ENCODE measurements at places on chromosomes 2 and 18.

GRCh38 chr2:99801327-99801901, 311.6 kb upstream of the REV1 start:
- no peak for DNase-seq

DNA sequence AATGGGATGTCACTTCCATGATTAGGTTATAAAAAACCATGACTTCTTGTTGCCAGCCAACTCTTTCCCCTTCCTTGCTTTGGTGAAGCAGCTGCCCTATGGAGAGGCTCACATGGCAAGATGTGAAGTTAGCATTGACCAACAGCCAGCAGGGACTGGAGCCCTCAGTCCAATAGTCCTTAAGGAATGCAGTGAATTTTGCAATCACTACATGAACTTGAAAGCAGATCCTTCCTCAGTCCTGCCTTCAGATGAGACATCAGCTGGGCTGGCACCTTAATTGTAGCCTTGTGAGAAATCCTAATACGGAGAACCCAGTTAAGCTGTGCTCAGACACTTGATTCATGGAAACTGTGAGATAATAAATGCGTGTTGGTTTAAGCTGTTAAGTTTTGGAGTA, 61.8 kb downstream of the ATP8B1 start:
- no peak for DNase-seq

- DNase-seq = no peak
These were observed 553.3 kb upstream of the TNP1 start for GRCh38 chr2:217413193-217413592.

DNA sequence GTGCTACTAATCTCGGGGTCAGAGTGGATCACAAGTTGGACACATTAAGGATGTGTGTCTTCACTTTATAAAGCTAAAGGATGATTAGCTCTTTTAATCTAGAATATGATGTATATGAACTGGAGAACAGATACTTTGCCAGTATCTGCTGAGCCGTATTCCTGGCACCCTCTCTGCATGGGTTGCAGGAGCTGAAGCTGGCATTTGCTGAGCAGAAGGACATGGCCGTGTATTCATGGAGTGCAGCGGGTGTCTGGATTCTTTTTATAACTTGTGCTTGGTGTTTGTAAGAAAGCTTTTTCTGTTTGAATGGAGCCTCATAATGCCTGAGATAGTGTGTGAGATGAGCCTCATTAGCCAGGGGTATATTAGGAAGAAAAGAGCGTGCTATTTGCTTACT, 103.9 kb upstream of the MCFD2 start:
- no peak for DNase-seq

DNA sequence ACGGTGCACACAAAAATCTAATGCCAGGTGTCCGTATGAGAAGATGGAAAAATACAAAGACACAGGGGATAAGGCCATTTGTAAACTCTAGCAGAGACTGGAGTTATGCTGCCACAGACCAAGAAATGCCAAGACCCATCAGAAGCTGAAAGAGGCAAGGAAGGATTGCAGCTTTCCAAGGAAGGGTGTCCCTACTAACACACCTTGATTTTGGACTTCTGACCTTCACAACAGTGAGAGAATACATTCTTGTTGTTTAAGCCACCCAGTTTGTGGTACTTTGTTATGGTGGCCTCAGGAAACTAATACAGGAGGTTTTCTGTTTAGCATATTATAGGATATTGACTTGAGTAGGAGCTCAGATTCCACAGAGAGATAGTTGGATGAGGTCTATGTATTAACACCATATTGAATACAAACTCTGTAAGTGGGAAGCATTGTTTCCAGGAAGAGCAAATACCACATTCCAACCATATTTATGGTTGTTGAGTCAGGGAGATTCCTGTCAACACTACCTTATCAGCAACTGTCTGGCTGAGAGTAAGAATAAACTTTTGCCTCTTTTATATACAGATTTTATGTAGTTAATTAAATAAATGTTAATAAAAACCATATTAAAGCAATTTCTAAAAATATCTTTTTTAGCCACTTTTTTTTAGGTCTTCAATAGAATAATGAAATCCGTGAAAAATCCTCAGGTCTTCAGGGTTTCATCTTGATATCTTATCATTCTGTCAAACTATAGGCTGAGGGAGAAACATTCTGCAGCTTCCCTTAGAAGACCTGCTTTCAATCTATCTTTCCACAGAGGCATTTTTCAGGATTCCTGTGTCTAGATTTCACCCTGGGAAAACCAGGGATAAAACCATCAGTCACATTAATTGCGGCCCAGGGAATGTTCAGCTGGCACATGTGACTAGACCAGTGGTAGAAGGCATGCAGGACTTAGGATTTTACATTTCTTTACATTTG, 35.4 kb upstream of the HNMT start:
- DNase-seq = no peak

- no peak for DNase-seq
These were observed 73.6 kb downstream of the NRP2 start for GRCh38 chr2:205755923-205756322.

- DNase-seq = no peak
These were observed 41.4 kb upstream of the CTDP1 start for GRCh38 chr18:79637921-79638909.

DNA sequence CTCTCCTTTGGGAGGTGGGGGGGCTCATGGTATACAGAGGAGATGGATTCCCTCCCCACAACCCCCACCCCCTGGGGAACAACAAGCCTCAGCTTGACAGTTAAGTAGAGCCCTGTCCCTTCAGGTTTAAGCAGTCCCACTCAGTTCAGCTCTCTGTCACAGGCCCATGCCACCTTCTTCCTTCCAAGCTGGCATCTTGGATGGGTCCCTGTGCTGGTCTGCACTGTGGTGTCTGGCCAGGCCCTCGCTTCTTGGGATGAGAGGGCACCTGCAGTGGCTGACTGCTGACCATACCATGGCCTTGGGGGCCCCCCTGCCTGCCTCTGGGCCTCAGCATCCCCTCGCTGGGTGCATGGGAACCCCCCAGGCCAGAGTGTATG, 20.4 kb upstream of the GPR17 start:
- DNase-seq = no peak

DNA sequence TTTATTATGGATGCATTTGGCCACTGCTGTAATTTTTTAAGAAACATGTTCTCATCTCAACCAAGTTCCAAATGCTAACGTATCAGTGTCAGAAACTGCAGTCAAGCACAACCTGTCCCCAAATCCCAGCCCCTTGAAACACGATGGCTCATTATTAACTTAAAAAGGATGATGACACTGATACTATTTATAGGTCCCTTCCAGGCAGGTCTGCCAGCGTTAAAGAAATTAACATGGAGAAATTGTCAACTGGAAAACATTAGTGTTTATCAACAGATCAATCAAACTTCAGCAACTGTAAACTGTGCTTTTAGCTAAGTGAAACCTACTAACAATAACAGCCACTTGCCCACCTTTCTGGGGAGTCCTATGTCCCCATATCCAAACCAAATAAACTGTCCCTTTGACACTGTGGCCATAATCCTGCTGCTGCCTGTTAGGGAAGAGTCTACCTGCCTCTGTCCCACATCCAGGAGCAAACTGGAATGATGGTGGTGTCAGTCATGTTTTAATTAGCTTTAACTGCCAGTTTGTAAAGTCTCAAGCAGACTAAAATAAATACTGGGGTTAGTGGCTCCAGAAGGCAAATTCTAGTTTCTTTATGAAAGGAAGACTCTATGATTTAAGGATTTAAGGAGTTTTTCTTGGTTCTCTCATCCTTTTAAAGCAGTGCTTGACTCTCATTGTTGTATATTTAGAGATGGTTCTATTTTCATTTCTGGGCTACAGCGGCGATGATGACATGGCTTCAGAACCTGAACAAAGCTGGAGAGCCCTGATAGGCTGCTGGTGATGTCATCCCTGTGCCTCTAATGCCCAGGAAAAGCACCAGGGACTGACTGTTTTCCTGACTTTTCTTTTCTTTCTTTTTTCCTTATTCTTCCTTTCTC, 583.6 kb upstream of the PIK3C3 start:
- DNase-seq = no peak

DNA sequence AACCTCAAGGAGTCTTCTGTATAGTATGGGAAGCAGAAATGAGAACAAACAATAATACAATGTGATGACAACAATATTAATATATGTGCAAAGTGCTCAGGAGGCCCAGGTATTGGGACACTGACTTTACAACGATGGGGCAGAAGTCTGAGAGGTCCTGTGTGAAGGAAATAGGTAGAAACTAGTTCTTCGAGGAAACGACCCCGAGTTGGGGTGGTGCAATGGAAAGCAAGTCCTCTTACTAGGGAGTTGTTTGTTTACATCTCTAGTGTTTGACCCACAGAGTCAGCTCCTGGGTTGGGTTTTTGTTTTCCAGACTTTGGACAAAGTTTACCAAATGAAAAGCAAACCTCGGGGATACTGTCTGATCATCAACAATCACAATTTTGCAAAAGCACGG, 16.2 kb downstream of the CASP8 start:
- no peak for DNase-seq

GRCh38 chr18:731185-731584, 18.8 kb upstream of the ENOSF1 start:
- DNase-seq = no peak

DNA sequence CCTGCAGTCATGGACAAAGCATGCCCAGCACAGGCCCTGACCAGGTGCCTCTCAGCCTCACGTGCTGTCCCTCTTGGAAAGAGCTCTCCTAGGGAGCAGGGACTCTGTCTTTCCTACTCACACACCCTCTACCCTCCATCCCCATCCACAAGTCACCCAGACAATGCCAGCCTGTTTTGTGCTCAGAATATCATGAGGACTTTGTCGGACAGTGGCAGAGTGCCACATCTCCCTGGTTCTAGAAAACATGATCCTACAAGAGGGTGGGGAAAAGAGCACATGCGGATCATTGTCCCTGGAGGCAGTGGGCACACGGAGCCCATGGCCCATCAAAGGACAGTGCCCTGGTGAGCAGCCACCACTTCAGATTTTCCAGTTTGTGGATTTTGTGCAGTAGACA, 3.7 kb upstream of the MAL start:
- DNase-seq = no peak

DNA sequence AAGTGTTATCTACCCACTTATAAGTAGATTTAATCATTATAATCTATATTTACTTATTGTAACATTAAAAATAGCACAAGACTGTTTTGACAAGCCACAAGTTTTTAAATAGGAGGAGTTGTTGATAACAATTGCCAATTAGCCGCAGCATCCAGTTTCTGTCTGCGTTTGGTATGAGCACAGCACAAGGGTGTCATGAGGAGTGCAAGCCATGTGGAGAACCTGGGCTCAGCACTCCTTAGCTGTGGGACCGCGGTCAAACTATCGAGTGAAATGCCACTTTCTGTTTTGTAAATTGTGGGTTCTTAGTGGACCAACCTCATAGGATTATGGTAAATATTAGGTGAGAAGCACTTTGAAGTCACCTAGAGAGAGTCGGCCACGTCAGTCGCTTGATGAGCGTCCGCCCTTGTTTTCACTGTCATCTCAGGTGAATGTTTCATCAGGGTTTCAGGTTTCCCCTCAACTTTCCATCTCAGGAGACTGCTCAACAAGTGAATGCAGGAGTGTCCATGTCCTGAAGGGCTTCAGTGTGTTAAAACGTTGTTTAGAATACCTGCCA, 294.5 kb downstream of the ZNF407 start:
- DNase-seq = no peak

- DNase-seq = peak; percentile 43
These were observed 32.0 kb downstream of the SMCHD1 start for GRCh38 chr18:2687390-2688001.

GRCh38 chr2:28164280-28164801, 228.3 kb upstream of the FOSL2 start:
- DNase-seq = no peak

- DNase-seq = no peak
These were observed 80.6 kb downstream of the CLIP4 start for GRCh38 chr2:29195796-29196195.

GRCh38 chr2:118197011-118197675, 108.9 kb downstream of the INSIG2 start:
- no peak for DNase-seq

- no peak for DNase-seq
These were observed 1166.5 kb upstream of the NXPH2 start for GRCh38 chr2:139946690-139947089.

DNA sequence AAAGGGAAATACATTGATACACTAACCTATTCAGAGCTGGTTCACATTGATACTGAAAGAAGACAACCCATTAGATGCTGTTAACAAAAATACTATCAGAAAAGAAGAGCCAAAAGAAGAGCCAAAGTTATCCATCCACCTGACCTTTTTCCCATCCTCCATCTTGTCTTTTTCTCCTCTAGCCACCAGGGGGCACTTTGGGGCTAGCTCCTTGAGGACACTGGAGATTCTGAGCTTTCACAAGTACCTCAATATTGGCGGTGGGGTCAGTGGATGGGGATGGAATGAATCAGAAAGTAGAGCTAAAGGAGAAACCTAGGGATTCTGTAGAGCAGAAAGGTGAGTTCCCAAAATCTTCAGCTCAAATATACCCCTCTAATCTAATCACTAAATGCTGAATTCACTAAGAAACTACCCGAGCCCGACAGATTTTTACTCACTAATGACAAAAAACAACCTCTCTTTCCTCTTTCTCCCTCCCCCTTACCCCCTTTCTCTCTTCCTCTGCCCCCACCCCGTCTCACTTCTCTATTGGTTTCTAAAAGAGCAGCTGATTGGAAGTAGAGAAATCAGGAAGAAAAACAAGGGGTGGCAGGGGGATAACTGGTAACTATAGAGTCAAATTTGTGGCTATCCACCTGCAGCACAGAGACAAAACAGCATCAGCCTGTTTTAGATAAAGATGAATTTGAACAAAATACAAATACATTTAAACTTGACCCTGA, 203.3 kb downstream of the TCF4 start:
- peak; percentile 28 for DNase-seq

DNA sequence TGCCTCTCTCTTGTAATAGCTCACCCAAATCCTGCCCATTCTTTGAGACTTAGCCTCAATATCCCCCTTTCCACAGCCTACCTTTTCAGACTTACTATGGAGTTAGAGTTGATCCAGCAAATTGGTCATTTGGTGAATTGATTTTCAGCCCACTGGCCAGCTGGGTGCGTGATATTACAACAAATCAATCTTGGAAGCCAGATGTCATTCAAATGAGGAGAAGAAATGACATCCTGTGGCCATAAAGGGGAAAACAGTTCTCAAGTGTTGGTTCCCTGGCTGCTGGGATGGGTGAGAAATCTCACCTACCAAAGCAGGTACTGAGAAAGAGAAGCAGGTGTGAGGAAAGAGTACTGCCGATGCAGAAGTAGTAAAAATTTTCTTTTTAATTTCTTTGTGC, 36.7 kb upstream of the FOXI3 start:
- DNase-seq = no peak

DNA sequence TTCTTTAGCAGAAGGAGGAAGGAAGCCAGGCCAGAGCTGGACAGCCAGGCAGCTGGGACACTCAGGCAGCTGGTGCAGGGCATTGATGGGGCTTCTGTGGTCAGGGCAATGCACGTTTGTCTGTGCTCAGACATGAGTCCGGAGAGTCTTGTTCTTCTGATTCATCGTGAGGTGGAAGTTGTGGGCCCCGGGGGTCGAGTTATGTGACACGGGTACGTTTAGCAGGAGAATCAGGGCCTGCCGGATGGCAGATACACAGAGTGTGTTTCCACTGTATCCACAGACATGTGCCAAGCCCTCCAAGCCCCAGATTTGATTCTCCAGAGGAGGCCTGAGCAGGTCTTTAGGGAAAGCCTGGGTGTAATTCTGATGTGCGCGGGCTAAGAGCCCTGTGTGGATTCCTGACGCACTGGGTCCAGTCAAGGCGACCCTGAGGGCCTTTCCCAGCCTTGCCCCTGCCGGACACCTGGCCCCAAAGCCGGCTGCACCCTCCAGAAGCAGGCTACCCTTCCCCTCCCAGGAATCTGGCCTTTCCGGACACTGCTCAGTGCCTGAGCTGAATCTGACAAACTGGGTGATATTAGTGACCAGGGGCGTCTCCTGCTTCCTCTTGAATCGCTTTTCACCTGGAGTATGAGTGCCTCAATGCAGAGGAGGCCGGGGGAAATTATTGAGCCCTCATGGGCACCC, 10.1 kb downstream of the ARHGEF4 start:
- no peak for DNase-seq

Data from GM13976 (cell line).